Effector memory CD4-positive, alpha-beta T cell (primary cell): ENCODE measurements at places on chromosomes 2 and 18.

GRCh38 chr2:3154700-3155099 lies 222.9 kb downstream of the EIPR1 start:
- no peak for DNase-seq

DNA sequence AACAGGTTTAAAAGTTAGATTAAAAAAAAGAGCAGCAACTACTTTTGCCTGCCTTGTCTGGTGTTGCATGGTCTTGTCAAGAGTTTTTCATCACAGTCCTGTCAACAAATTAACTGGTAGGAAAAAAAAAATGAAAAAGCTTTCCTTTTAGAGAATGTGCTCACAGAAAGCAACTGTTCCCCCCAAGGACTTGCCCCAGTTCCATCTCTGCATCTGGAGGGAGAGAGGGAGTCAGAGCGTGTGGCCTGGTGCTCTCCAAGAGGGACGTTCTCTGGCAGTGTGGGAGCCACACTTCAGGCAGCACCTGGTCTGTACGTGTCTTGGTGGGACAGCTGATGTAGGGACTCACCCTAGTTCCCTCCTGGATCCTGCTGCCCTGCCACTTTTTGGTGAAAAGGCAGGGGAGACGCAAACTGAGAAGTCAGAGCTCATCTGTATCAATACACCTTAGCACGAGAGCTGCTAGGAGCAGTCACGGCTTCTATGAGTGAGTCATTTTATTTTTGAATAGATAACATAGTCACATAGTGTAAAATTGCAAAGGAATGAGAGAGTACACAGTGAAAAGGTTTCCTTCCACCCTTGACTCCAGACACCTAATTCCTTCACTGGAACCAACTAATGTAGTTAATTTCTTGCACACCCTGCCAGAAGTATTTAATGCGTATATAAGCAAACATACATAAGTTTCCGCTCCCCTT lies 172.5 kb upstream of the MGAT5 start:
- DNase-seq: no peak

GRCh38 chr2:220931491-220931890 lies 640.6 kb downstream of the EPHA4 start:
- no peak for DNase-seq

- no peak for DNase-seq
These were observed 8.3 kb upstream of the GPR148 start for GRCh38 chr2:130720528-130720927.

DNA sequence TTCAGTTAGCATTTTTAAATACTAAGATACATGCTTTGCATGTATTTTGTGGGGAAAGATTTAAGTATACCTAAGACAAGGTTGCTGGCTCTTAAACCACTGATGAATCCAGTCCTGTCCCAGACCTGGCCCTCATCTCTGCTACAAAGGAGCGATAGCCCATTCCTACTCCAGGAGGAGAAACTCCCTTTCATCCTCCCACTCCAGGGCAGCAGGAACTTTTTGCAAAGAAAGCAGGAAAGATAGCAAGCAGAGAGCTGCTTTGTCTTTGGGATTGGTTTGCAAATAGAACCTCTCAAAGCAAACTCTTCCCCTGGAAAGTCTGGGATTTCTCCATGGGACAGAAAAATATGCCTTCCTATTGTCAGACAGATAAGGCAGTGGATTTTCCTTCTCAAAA lies 43.6 kb upstream of the COPS8 start:
- DNase-seq: no peak

GRCh38 chr2:235900631-235901030 lies 267.6 kb downstream of the GBX2 start:
- DNase-seq: no peak

DNA sequence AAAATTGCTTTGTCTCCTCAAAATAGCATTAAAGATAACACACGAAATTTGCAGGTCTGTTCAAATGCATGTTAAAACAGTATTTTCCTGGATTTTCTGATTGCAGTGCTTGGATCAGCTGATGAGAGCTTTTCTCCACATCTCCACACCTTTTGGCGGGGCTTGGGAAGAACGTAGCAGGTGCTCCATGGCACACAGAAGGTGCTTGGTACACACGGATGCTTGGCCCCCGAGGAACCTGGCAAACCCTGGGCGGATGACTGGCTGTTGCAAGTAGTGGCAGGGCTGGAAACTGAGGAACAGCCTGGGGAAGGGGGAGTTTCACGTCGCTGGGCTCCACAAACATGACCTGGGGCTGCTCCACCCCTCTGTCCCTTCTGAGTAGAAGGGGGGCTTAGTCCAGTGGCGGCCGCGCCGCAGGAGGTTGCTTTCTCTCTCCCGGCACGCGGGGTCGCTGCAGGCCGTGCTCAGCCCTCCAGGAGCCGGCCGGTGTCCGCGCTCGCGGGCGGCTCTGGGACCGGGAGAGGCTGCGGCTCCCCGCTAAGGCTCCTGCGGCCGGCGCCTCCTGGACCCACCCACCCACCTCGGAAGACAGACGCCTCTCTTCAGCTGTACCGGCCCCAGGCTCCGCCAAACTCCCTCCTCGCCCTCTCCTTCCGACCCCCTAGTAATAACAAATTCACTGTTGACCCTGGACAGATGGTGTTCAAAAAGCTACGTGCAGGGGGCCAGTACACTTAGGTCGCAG lies 69.3 kb downstream of the MARCO start:
- DNase-seq: no peak

DNA sequence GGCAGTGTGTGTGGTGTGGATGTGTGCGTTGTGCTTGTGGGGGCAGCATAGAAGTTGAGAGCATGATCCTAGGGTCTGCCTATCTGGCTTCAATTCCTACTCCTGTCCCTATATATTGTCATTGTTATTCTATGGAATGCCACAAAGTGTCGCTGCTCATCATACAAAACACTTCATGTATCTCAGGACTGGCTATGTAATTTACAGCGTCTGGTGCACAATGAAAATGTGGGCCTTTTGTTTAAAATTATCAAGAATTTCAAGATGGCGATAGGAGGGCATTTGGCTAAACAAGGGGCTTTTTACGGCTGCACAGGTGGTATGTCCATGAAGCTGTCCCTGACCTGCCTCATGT lies 3.4 kb downstream of the SERPINB2 start:
- no peak for DNase-seq
